ENCODE measurements at places on chromosomes 3 and 15.
A peak's percentile ranks its signal among the peaks of the same experiment; 100 is the strongest.

GRCh38 chr3:177347611-177348010 lies 150.3 kb upstream of the TBL1XR1 start:
- no peak for DNase-seq

GRCh38 chr3:64924961-64925360 lies 237.2 kb upstream of the ADAMTS9 start:
- DNase-seq = no peak

DNA sequence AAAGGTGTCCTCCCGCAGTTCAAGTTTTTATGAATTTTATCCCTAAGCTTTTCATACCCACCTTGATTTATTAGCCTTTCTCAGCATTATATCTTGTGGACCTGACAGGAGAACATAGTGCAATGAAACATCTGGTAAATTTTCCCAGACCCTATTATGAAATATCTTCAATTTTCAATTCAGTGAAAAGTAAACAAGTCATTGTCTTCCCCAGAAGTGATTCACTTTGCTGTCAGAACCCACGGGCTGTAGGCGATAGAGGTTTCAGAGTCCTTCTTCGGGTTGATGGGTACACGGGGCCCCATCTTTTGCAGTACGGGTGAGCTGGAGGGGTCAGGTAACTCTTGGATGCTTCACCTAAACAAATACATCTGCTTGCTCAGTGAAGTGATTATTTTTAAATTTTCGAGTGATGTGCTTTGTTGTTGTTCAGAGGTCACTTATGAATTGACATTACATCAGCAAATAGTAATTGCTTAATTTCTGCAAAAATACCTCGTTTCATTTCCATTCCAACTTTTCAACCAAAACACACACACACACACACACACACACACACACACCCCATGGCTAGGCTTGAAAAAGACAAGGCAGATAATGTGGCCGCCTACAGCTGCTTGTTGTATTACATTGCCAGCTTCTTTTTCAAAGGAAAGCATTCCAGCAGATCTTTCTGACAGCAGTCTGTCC lies 102.9 kb downstream of the SEMA6D start:
- no peak for DNase-seq

GRCh38 chr3:154540950-154541604 lies 111.1 kb upstream of the GPR149 start:
- no peak for DNase-seq

DNA sequence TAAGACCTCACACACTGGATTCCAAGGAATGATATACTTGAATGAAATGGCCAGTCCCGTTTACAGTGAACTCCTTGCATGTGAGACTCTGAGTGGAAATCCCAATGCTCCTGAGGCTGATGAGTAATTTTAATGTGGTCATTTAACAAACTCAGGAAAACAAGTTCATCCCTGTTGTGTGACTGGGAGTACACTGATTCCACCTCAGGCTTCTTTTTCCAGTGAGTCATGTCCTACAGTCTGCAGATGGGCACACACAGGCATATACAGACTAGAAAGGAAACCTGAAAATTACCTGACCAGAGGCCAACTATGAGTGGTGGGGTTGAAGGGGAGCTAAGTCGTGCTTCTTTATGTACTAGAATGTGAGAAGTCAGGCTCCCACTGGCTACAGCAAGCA lies 5.8 kb downstream of the SQOR start:
- DNase-seq = peak; percentile 34

- DNase-seq = no peak
These were observed 25.3 kb upstream of the MFSD1 start for GRCh38 chr3:158776531-158776930.

GRCh38 chr3:189776149-189776824 lies 145.1 kb downstream of the TP63 start:
- no peak for DNase-seq

GRCh38 chr15:89335298-89336041 lies 846 bp upstream of the POLG start:
- no peak for DNase-seq

- DNase-seq = no peak
These were observed 23.3 kb upstream of the C15orf39 start for GRCh38 chr15:75178171-75178937.

GRCh38 chr3:2938711-2939110 lies 171.5 kb downstream of the IL5RA start:
- DNase-seq = no peak

DNA sequence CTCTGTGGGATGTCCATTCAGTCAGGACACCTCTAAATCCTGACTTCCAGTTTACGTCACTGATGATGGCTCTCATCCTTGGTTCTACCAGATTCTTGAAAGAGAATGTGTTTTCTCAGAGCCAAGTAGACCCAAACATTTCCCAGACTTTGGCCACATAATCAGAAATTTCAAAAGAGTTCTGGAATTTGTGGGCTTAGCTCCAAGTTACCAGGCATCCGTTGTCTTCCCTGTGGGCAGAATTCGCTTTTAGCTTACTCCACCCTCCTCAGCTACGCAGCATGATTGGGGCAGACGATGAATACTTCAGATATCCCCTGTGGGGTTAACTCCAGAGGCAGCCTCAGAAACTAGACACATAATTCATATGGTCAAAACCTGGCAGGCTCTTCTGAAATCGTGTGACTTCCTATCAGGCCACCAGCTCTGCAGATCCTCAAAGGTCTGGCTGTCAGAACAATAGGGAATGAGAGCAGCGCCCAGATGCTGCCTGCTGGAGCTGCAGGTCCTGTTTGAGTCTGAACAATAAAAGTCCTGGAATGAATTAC lies 30.6 kb downstream of the CRTC3 start:
- DNase-seq = no peak

- DNase-seq = no peak
These were observed 155.3 kb upstream of the MRPL3 start for GRCh38 chr3:131658115-131658514.

GRCh38 chr3:187735837-187736236 lies 9.4 kb downstream of the BCL6 start:
- peak; percentile 77 for DNase-seq

DNA sequence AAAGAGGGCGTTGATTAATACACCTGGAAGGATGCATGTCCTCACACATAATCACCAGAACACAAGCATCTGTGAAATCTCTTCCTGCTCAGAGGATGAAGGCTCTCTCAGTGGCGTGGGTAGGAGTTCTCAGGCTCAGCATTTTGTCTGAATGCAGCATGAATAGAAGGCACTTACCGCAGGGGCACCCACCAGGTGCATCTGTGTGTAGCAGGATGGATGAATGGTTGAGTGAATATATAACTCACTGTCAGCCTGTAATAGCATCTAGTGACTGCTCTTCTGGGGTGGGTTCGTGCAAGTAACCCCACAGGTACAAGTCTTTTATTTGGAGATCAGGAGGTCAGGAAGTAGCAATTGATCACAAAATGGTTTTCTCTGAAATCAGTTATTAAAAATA lies 143.0 kb downstream of the SQOR start:
- no peak for DNase-seq

DNA sequence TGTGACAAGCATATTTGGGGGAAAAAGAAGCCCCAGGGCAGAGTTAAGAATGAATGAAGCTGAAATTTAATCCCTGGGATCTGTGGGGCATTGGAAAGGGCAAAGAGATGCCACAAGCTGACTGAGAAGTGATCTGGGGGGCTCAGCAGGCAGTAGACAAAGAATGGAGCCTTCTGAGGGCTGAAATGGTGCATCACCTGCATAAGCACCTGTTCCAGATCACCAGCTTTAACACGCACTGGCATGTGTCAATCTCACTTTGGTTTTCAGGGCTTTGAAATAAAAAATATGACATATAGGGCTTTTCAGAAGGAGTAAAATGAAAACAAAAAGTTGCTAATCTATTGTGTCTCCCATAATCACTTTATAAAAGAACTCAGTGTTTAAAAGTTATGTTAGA lies 210.8 kb upstream of the ARHGEF26 start:
- no peak for DNase-seq

DNA sequence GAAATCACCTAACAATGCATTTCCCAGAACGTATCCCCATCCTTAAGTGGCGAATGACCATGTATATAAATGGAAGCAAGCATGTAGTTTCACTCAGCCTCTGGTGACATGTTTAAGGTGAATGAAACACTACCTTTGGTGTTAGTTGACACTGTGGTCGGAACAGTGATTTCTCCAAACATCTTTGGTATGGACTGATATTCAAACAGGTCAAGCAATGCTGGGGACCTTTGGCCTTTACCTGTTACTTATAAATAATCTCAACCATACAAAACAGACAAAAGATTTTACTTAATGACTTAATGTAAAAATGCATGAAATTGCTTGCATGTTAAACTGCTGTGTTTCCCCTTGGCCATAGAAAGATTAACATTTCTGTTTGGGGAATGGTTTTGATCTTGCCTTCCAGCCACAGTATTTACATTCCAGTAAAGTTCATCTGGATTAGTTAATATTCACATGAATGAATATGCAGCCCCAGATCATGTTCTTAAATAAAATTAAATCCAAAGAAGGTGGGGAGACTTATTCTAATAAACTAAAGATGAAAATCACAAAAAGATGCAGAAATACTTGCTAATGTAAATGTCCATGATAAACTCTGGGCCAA lies 74.4 kb upstream of the HES1 start:
- DNase-seq = no peak

DNA sequence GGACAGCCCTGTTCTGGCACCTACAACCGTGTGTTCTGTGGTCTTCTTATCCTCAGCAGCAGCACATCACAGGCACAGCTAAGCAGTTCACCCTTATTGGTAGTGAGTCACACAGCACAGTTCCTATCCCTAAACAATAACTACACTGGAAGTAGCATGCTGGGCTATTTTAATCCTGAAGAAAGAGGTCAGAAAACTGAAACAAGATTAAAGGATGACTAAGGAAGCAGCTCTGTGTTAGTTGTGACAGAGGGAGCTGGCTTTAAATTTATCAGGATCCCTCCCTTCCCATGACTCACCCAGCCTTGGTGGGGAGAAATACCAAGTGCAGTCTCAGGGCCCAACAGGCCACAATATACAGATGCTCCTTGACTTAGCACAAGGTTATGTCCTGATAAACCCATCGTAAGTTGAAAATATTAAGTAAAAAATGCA lies 144.3 kb downstream of the ERC2 start:
- peak; percentile 46 for DNase-seq

DNA sequence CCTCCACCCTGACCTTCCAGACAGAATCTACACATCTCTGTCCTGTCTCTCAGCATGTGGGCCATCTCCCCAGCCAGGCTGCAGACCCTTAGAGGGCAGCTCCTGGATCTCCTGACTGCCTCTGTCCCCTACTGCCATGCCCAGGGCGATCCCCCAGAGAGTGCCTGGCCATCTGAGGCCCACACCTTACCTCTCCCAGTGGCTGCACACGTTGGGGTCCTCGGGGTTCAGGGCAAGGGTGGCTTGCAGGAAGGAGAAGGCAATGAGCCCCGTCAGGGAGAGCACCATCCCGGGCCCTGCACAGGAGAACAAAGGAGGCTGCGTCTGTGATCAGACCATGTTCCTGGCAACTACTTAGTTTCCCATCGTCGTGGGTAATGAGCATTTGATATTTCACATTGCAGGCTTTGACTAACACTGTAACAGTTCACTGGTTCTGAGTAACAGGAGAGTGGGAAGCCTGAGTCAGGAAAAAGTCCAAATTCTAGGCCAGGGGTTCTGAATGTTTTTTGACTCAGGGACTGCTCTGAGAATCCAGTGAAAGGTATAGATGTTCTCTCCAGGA lies 125.4 kb downstream of the MEGF11 start:
- no peak for DNase-seq

DNA sequence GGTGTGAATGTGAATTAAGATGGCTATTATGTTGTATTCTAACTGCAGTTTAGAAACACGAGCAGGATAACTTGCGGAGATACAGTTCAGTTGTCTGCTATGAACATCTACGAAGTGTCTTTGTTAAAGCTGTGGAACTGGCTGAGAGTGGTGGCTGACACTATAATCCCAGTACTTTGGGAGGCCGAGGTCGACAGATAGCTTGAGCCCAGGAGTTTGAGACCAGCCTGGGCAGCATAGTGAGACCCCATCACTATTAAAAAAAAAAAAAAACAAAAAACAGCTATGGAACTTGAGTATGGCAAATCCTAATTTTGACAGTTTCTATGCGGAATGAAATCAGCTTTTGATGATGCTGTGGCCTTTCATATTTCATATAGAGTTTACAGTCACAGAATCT lies 1.7 kb downstream of the EAF1 start:
- no peak for DNase-seq

DNA sequence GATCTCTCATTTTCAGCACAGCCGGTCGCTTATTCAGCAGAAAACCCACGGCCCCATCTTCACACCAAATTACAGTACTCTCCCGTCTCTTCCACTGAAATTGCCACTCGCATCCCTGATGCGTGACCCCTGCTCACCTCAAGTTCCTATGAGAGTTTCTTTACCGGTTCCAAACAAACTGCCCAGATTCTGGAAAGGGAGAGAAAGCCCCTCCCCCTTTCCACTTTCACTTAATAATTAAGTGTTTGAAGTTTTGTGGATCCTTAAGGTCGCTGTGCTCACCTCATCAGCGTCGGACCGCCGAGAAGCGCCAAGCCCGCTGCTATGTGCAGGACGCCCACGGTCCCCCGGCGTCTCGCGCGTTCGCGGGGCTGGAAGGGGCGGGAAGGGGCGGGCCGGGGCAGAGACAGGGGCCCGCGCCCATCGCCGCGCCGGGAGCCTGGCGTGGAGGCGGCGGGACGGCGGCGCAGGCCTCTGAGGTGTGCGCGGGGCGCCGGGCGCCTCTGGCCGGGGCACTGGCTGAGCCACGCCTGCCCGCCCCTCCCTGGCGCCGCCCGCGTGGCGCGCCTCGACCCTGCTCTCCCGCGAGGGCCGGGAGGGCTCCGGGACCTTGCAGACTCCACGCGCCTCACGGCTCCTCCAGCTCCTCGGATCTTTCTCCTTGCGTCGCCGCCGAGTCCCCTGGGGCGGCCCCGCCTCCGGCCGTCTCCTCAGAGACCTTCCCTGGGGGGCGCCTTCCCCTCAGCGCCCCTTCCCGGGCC lies at the start of gene GPR156:
TSS of gene GPR156 (minus strand) at position 476 of the 761 bp plus-strand sequence. CDS start 41,124 bp downstream, outside the sequence.
- DNase-seq = peak; percentile 36

- DNase-seq = no peak
These were observed 810 bp downstream of the TMEM62 start for GRCh38 chr15:43134157-43134635.

- DNase-seq = no peak
These were observed 301.9 kb downstream of the CACNA2D3 start for GRCh38 chr3:54424292-54424691.

- DNase-seq = no peak
These were observed 203.8 kb downstream of the EPHB1 start for GRCh38 chr3:134998855-134999254.

- peak; percentile 37 for DNase-seq
These were observed 657.2 kb downstream of the FHIT start for GRCh38 chr3:60594025-60594424.

DNA sequence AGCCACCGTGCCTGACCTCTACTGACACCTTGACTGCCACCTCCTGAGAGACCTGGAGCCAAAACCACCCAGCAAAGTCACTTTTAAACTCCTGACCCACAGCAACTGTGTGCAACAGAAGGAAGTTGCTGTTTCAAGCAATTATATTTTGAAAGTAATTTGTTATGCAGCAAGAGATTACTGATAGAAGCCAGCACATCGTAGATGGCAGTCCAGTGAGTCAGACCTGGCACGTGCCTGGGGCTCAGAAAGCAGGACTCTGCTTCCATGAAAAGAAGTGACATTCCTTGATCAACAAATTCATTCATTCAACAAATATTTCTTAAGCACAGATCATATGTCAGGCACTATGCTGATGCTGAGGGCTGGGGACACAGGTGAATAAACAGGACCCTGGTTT lies 5.7 kb upstream of the CSPG4 start:
- DNase-seq = no peak
